ENCODE measurements at places on chromosomes 12 and 14. TPM values are rescaled to one million over a fixed set of nuclear protein-coding genes. Genes with fewer than 3 reads are reported as not detected.

The KCNJ8 gene
- 15.3 TPM for total RNA-seq

DNA sequence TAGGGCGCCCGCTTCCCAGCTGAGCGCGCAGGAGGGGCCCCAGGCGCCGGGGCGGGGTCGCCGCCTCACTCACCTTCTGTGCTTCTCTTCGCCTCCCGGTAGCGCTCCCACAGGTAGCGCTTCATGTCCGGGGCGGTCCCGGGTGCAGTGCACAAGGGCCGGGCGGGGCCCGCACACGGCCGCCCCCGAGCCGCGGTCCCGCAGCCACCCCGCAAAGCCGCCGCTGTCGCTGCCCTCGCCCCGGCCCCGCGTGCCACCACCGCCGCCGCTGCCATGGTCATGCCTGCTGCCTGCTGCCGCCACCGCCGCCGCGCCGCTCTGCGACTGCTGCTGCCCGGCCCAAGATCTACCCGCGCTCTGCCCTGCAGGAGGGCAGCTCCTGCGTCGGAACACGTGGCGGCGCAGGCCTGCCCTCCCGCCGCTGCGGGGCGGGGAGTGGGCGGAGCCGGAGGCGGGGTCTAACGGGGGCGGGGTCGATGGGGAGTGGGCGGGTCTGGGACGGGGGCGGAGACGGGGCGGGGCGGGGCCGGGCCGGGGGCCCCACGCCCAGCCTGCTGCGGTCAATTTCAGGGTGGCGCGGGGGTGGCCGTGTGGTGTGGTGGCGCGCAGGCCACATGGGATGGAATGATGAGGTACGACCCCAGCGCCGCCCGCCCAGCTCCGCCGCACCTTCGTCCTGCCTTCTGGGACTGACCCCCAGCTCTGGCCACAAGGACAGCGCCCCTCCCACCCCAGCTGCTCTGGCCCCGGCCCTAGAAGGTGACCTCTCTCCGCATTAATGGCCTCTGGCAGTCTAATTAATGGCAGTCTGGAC, at the start of gene NT5DC3:
TSS of gene NT5DC3 (minus strand) at position 359 of the 814 bp plus-strand sequence. CDS start at position 281, 78 bp downstream.
- DNase-seq, result peak; percentile 89

DNA sequence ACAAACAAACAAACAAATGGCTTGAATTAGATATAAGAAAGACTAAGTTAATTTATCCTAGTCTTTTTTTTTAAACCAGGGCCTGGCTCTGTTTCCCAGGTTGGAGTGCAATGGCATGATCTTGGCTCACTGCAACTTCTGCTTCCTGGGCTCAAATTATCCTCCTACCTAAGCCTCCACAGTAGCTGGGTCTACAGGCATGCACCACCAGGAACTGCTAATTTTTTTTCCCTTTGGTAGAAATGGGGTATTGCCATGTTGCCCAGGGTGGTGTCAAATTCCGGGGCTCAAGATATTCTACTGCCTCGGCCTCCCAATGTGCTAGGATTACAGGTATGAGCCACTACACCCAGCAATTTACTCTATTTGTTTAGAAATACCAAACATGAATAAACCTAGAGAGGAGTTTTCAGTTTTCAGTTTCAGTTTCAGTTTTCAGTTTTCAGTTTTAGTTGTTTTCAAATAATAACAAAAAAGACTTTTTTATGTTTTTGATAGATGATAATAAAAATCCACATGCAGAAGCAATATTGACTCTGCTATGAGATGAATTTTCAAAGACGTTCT, 817.0 kb downstream of the FLRT2 start:
- DNase-seq, result no peak

DNA sequence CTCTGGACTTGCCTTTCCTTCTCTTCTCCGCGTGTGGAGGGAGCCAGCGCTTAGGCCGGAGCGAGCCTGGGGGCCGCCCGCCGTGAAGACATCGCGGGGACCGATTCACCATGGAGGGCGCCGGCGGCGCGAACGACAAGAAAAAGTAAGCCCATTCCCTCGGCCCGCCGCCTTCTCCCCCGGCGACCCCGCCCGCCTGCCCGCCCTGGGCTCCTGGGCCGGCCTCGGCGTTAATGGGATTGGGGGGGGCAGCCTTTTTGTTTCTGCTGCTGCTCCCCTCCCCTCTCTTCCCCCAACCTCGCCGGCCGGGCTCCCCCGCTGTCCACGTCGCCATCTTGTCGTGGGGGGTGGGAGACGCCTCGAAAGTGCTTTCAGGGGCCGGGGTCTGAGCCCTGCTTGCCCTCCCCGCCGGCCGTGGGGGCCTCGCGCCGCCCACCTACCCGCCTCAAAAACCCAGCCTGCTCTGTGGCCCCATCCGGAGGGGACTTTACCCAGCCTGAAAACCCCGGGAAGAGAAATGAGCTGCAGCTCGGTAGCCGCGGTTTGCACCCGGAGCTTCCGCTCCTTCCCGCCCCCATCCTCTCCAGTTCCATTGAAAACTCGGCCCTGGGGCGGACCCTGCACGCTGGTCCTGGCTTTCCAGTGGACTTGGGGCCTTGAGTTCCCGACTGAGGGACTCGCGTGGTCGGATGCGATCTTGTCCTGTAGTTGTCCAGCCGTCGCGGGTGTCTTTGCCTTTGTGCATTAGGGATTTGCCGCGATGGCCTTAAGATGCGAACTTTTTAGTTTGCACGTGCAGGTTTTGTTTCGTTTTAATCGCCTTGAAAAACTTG, 598 bp downstream of the HIF1A start:
- DNase-seq, result peak; percentile 69

All from mucosa of descending colon (tissue), 3 donors.